ENCODE measurements at places on chromosomes 11 and 22.

- no peak for DNase-seq
Measured at GRCh38 chr11:44949160-44950030, 1.3 kb downstream of the TP53I11 start.

DNA sequence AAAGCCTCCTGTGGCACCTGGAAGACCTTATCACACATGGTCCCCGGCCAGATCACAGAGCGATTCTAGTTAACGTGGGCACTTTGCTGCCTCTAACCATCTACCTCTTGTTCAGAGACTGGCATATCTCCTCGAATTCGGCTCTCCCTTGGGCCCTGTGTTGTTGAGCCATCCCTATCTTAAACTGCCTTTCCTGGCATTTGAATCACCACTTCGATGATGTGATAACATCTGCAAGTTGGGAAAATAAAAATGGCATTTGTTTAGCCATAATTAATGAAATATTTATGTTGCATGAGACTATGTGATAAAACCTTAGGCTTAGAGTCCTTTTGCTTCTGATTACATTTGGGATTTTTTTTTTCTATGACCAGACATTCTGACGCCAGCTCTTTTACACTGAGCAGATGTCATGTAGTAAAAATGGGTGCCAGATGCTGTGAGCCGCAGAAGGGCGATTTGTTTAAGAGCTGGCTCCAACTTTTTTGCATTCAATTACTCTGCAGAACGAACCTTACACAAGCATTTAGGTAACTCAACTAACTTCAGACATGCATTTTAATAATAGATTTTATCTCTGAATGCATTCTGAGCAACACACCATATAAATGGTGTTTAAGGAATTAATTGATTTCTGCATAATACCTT, 58.5 kb upstream of the PARVA start:
- DNase-seq, result no peak

DNA sequence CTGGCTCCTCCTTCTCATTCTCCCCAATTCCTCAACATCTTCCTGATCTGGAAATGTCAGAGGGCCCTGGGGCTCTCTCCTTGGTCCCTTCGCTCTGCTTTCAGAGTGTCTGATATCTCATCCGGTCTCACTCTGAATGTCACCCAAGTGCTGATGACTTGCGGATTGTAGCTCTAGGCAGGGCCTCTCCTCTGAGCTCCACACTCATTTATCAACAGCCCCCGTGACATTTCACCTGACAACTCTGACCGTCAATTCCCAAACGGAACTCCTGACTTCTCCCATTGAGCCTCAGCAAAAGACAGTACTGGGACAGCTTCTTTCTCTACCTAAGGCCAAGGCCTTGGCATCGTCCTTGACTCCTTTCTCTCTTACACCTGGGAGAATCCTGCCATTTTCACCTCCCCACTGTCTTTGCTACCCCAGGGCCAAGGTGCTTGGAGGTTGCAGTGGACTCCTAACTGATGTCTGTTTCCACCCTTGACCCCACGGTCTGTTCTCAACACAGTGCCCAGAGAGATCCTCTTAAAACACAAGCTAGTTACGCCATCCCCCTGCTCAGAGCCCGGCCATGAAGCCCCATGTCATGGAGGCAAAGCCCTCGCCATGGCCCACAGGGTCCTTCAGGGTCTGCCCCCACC, 57.5 kb upstream of the THY1 start:
- no peak for DNase-seq

GRCh38 chr11:46800177-46800576, 45.9 kb downstream of the CKAP5 start:
- no peak for DNase-seq

GRCh38 chr22:44804327-44804726, 52.0 kb downstream of the ARHGAP8 start:
- no peak for DNase-seq

DNA sequence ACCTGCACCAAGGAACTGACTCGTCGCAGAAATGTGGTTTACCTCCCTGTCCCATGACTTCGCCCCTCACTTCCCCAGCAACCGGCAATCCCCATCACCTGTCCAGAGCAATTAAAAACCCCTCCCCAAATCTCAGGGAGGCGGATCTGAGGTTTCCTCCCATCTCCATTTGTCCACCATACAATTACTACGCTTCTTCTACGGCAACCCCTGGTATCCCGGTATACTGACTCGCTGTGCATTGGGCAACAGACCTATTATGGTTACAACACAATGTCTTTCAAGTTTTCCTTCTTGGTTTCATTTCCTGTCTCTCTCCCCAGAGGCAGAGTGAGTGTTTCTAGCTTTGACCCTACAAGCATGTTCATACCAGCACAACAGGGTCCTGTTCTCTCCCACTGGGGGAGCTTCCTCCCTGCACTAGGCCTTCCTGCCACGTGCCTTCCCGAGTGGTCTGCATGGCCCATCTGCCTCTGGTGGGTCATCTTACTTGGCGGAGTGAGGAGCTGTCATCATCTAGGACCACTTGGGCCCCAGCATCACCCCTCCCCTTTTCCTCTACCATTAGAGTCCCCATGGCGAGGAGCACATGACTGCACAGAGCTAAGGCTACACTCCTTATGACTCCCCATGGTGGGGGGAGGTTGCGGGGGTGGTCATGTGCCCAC, 30.3 kb upstream of the NAP1L4 start:
- no peak for DNase-seq

DNA sequence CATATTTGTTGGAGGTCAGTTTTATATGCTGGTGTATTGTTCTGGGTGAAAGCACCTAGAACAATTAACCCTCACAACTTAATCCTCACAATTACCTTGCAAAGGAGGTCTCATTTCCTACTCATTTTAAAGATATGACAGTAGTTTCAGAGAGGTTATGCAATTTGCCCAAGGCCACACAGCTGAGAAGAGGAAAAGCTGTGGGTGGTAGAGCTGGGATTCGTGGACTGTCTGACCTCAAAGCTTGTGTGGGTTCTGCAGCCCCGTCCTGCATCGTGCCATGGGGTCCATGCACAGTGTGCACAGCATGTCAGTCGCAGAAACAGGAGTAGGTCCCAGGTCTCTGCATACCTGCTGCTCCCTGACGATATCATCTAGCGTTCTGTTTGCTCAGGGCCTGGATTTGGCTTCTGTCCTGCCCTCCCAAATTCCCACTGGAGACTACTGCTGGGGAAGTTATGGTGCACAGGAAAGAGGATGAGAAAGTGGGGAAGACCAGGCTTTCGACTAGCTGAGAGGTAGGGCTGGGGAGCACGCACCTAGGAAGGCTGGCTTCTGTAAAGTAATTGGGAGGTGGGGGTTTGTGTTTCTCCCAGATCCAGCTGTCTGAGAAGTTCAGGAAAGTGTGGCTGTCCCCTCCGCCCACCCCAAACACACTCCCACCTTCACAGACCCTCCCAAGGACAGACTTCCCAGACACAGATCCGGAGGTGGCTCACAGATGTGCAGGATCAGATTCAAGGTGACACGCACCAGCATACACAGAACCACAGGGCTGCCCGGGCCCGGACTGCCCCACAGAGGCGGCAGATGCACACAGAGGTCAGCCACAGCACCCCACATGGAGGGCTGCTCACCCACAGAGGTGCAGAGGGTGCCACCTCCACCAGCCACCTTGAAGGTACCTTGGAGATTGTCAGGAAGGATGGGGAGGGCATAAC, 2.0 kb downstream of the BACE1 start:
- no peak for DNase-seq

- DNase-seq, result no peak
Measured at GRCh38 chr22:19207401-19207808, 28.9 kb upstream of the SLC25A1 start.

- DNase-seq, result no peak
Measured at GRCh38 chr11:21405422-21405821, 736.0 kb downstream of the NELL1 start.

GRCh38 chr11:123145220-123145619, 49.8 kb downstream of the CLMP start:
- no peak for DNase-seq

GRCh38 chr22:37088108-37088605, 21.4 kb downstream of the TMPRSS6 start:
- DNase-seq, result no peak

- DNase-seq, result no peak
Measured at GRCh38 chr11:91136631-91137030, 913.8 kb upstream of the CHORDC1 start.

Measured in activated CD8-positive, alpha-beta memory T cell treated with anti-CD3 and anti-CD28 coated beads for 48 hours (primary cell).